DMS 273 treated with DMSO at 0.1 percent for 48 hours (cell line): ENCODE measurements at places on chromosomes 6 and 20.

DNA sequence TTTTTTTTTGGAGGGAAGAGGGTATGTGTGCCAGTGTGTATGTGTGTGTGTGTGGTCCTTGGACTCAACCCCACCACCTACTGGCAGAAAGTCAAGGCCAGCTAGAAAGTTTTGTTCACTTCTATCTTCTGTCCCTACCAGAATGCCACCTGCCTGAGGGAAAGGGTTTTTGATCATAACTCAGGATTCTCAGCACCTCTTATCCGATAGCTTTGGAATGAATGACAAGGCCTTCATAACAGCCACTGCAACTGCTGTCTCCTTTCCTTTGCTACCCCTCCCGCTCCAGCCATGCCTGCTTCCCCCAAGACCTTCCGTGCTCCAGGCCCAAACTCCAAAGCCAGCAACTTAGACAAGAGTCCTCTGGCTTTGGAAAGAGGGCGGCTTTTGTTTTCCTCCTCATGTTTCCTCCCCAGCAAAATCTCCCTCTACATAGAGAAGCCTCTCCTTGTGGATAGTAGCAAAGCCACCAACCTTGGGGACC lies 18.7 kb downstream of the BTN3A1 start:
- peak; percentile 3 for DNase-seq

DNA sequence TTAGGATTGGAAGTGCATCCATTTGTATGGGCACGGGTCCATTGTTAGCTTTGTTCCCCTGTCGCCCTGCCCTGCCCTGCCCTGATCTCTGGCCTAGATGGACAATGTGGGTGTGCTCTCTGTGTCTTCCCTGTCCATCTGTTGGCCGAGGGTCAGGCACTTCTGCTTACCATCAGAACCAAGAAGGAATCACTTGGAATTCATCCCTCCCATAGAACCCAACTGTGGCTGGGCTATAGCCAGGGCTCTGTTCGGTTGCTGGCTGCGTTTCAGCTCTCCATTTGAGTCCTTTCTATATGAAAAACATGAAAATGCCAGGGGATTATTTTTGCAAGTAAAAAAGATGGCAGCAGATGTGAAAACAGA lies 26.6 kb upstream of the TULP4 start:
- no peak for DNase-seq

- no peak for DNase-seq
Observed at GRCh38 chr20:3093861-3094361, 9.4 kb upstream of the AVP start.

- no peak for DNase-seq
Observed at GRCh38 chr20:25584905-25585704, at the start of gene NINL. TSS of gene NINL (minus strand) at chr20:25585531. CDS start at chr20:25526587, 58,944 bp downstream.

DNA sequence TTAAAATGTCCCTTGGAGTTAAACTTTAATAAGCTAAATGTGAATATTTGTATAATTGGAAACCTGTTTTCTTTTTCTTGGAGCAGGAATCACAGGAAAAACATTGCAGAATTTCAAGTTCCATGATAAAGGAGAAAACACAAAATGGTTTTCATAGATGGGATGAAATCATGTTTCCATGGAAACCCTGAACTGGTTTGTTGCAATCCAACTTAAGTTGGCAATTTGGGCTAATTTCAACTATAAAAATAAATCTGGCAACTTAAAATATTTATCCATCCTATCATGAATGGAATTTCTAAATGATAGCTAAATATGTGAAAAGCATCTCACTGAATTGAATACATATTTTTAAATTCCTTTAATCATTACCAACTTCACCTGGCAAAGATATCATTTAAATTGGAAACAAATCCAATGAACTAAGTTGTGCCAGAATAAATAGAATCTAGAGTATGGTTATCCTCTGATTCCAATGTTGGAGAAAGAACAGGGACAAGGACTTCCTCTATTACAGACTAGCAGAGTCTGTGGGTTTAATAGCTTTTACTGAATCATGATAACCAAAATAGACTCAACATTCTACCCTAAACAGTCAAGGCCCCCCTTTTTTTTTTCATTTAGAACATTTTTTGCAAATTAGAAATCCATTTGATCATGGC lies 33.2 kb downstream of the COL21A1 start:
- no peak for DNase-seq

DNA sequence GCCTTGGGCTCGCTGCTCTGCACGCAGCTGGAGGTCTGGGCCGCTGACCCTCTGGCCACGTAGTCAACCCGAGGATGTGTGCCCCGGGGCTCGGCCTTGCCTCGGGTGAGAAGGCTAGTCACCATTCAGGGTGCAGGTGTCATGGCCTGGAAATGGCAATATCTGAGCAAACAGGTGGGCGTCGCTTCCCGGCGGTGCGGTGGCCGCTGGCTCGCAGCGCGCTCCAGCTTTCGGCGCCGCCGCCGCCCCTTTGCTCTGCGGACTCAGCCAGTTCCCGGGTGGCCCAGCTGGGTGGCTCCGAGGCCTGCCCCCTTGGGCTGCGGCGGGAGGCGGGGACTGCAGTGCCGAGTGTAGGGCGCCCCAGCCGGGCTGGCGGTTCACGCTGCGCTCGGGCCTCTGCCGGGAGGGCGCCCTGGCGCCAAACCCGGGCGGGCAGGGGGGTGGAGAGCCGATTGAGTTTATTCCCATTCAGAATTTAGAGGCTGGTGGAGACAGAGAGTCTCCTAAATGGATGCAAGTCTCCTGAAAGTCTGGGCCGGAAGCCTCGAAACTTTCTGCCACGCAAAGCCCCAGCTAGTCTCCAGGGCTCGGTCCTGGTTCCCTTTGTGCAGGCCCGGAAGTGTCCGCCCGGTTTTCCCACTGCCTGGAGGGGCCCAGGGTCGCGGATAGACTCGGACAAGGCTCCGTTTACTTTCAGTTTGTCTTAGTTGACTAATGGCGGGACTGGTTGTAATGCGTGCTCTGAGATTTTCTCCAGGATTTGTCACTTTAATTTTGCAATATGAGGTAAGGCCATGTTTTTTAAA lies 11.3 kb upstream of the TFAP2A start:
- DNase-seq = no peak

- no peak for DNase-seq
Observed at GRCh38 chr20:8471465-8471864, 339.4 kb downstream of the PLCB1 start.

- no peak for DNase-seq
Observed at GRCh38 chr6:73586416-73586974, 65.7 kb upstream of the EEF1A1 start.

DNA sequence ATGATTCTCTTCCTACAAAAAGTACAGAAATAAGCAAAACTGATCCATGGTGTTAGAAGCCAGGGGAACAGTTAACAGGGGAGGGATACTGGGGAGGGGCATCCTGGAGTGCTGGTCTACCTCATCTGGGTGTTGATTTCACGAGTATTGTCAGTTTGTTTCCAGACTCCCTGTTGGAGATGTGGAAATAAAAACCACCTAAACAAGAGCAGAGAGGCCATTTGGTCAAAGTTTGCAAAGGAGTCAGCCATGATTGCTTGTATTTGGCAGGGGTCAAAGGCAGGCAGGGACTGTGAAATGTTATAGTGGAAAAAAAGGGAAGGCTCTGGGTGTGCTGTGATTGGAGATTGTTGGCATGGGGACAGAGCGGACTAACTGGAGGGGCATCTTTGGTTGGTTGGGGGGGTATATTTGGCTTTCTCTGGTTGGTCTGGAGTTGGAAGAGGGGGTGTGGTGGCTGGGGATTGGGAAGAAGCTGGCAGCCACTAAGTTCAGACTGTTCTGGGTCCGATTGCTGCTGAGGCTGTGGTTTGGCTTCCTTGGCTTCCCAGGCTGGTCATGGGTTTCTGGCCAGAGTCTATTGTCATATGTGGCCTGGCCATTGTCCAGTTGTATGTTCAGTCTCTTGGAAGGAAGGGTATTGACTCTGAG lies 14.9 kb upstream of the PANK2 start:
- no peak for DNase-seq

DNA sequence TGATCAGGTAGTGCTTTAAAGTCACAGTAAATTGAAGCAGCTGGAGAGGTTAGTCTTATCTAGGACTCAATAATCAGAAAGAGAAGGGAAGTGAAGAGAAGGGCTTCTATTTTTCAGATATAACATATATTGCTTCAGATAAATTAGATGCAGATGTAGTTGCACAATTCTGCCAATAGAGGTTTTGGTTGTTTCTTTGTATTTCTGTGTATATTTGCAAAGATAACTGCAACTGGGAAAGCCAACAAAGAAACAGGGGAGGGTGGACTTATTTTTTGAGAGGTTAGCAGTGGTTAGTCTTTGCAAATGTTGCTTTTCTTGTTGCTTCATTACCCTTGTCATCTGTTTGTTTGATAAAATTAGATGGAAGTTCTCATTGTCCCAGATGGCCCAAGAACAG lies 106.6 kb downstream of the ADGRG6 start:
- no peak for DNase-seq

DNA sequence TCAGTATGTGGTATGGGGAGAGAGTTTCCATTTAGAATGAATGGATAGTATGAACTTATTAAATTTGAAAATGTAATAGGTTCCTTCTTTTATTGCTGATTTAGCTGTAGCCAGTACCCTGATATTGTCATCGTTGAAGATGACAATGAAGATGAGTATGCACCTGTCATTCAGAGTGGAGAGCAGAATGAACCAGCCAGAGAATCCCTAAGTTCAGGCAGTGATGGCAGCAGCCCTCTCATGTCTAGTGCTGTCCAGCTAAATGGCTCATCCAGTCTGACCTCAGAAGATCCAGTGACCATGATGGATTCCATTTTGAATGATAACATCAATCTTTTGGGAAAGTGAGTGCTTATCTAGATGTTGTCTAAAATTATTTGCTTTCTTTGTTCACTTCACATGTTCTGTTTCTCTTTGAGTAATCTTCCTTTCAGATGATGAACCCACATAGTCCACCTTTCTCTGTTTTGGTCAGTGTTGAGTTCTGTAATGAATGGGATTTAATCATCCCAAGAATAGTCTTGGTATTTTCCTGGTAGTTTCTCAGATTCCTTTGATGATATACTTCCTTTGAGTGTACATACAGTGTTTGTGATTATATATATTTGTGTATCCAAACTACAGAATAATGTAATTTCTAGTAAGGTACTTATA lies 23.3 kb downstream of the HSF2 start:
- DNase-seq = no peak

- DNase-seq = no peak
Observed at GRCh38 chr6:54846243-54846856, at the start of gene FAM83B. TSS of gene FAM83B (plus strand) at chr6:54846771. CDS start at chr6:54870247, 23,476 bp downstream.

GRCh38 chr6:151514000-151514730 lies 20.3 kb downstream of the CCDC170 start:
- no peak for DNase-seq

DNA sequence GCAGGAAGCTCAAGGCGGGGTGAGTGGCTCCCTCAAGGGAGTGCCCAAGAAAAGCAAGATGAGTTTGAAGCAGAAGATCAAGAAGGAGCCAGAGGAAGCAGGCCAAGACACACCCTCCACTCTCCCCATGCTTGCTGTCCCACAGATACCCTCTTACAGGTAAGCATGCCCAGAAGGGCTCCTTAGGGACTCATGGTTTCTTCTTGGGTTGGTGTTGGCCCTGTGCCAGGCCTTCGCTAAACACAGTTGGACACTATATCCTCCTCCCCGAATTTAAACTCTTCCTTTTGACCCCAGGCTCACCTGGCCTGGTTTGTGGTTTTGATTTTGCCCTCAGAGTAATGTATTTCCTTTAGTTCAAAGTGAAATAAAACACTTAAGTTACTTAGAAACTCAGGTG lies 5.1 kb downstream of the BRPF3 start:
- no peak for DNase-seq

- no peak for DNase-seq
Observed at GRCh38 chr20:57001126-57001767, 265.2 kb downstream of the BMP7 start.

DNA sequence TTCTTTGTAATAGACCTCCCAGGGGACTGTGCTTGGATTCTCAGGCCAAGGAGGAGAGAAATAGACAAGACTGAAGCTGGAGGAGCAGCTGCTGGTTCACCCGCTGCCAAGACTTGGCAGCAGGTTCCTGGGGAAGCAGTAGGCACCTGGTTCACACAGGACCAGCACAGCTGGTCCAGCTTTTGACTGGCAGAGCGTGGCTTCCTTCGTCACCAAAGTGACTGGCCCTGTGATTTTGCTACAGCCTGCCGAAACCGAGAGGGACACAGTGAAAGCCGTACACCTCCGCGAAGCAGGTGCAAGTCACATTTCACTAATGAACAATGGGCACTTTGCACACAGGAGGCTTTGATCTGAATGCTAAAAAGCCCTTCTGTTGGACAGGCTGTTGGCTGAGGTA lies 199.0 kb downstream of the RNF144B start:
- no peak for DNase-seq

DNA sequence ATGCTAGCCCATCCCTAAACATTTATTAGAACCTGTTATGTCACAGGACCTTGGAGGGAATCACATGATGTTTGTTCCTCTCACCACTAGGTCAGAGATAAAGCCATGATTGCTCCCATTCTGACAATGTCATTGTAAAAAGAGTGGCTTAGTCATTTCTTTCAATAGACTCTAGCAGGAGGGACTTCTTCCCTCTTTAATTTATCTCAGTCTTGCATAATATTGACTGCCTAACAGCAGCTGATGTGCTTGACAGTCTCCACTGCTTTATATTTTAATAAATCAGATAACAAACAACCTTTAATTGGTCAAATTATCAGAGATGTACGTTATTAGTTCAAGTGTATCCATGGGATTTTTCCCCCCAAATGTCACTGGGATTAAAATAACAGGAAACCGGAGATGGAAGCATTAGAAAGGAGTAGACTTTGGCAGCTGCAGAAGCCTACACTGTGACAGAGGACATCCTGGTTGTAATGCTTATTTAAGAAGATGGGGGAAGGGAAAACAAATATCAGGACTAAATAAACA lies 39.6 kb downstream of the LAMA4 start:
- DNase-seq = no peak

GRCh38 chr20:32623667-32624157 lies 38.6 kb upstream of the NOL4L start:
- no peak for DNase-seq

- no peak for DNase-seq
Observed at GRCh38 chr20:19737025-19737424, 21.0 kb upstream of the RIN2 start.

DNA sequence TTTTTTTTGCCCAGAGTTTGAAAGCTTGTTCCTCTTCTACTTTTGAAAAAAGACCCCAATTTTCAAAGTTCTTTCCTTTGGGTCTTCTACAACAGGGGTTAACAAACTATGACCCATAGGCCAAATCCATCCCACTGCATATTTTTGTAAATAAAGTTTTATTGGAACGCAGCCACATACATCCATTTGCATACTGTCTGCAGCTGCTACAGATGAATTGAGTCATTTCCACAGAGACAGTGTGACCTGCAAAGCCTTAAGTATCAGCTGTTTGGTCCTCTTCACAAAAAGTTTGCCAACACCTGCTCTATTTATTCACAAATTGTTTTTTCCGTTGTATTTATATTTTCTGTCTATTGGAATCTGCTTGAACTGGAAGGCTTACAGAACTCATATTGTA lies 189.2 kb downstream of the TBC1D7 start:
- DNase-seq = no peak

- DNase-seq = no peak
Observed at GRCh38 chr6:154206141-154206540, 150.5 kb downstream of the IPCEF1 start.
